Neural crest cell (in vitro differentiated cells): ENCODE measurements at places on chromosomes 4 and X.

- peak overlapping the region; percentile 91 for H3K4me3 ChIP-seq
- H3K27me3 ChIP-seq = peaks cover 9% of the 10 kb centered on the region
- peaks cover 23% of the 10 kb centered on the region for H3K36me3 ChIP-seq
- peak overlapping the region; percentile 91 for H3K27ac ChIP-seq
- no peak for DNase-seq
Observed at GRCh38 chrX:150984169-150984824, 1.2 kb downstream of the HMGB3 start.

- no peak overlapping the region for H3K4me3 ChIP-seq
- no peak for DNase-seq
- H3K27ac ChIP-seq = no peak overlapping the region
- peaks cover 7% of the 10 kb centered on the region for H3K36me3 ChIP-seq
- H3K27me3 ChIP-seq = no peaks in the 10 kb centered on the region
- H3K4me1 ChIP-seq = no peaks in the 10 kb centered on the region
Observed at GRCh38 chr4:141538001-141538400, 98.4 kb upstream of the IL15 start.

DNA sequence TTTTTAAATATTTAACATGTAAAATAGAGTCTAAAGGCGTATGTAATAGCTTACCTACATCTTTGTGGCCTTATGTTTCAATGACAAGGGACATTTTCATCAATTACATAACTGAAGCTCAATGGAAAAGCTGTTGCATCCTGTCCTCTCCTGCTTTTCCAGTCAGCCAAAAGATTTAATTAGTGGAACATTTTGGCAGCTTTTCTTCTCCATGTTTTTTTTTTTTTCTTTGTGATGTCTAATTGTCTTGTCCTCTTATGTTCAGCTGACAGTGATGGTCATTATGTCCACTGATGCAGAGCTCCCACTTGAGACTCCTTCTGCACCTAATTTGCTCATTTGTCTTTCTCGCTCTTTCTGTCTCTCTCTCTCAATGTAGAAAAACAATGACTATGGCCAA lies 422.2 kb downstream of the GABRG1 start:
- H3K4me1 ChIP-seq = no peaks in the 10 kb centered on the region
- no peak overlapping the region for H3K4me3 ChIP-seq
- H3K36me3 ChIP-seq = no peaks in the 10 kb centered on the region
- DNase-seq = no peak
- H3K27me3 ChIP-seq = no peaks in the 10 kb centered on the region
- H3K27ac ChIP-seq = no peak overlapping the region

DNA sequence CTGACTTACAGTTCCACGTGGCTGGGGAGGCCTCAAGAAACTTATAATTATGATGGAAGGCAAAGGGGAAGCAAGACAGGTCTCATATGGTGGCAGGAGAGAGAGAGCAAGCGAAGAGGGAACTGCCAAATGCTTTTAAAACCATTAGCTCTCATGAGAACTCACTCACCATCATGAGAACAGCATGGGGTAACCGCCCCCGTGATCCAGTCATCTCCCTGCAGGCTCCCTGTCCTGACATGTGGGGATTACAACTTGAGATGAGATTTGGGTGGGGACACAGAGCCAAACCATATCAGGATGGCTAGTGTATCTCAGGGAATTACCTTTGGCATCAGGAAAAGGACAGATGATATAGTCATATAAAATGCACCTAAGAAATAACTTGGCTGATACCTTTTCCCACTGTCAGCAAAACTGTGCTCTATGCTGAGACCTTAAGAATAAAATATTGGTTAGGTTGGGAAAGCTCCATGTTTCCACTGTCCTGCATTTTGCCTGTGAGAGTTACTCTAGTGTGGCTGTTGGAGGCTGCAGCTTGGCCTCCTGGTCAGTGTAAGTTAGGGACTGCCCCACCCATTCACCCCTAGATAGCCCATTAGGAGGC lies 110.3 kb downstream of the UCHL1 start:
- no peak overlapping the region for H3K4me3 ChIP-seq
- H3K27me3 ChIP-seq = peaks cover 29% of the 10 kb centered on the region
- peaks cover 17% of the 10 kb centered on the region for H3K4me1 ChIP-seq
- no peaks in the 10 kb centered on the region for H3K36me3 ChIP-seq

- no peaks in the 10 kb centered on the region for H3K36me3 ChIP-seq
- H3K27ac ChIP-seq = no peak overlapping the region
- H3K27me3 ChIP-seq = peaks cover 8% of the 10 kb centered on the region
- peak; percentile 50 for DNase-seq
Observed at GRCh38 chr4:152591396-152591795, 55.5 kb upstream of the FBXW7 start.

GRCh38 chr4:57220734-57221133 lies 110.5 kb upstream of the IGFBP7 start:
- H3K4me1 ChIP-seq = no peaks in the 10 kb centered on the region
- no peaks in the 10 kb centered on the region for H3K36me3 ChIP-seq
- H3K27me3 ChIP-seq = no peaks in the 10 kb centered on the region
- no peak for DNase-seq

- peaks cover 51% of the 10 kb centered on the region for H3K4me1 ChIP-seq
- H3K27me3 ChIP-seq = no peaks in the 10 kb centered on the region
- H3K36me3 ChIP-seq = peaks cover 2% of the 10 kb centered on the region
- no peak overlapping the region for H3K27ac ChIP-seq
Observed at GRCh38 chr4:38084877-38085711, 124.9 kb downstream of the PTTG2 start.
